SJSA1 (cell line): ENCODE measurements at places on chromosomes 4 and X.

DNA sequence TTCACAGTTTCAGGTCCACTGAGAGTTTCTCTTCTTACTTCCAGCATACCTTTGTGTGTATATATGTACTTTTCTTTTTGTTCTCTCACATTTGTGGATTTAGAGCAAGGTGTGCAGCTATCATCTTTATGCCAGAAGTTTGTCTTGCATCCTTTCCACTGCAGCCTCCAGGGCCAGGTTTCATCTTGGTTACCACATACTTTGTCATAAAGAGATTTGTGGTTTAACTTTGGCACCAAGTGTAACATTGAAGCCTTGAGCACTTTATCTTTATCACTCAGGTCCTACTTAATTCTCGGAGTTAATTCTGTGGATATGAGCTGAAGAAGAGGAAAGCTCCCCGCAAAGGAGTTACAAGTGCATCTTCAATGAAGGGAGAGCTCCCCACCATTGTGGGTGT lies 31.4 kb upstream of the VMA21 start:
- DNase-seq, result no peak

GRCh38 chrX:16573781-16574180 lies 76.2 kb upstream of the S100G start:
- DNase-seq, result peak; percentile 46

- DNase-seq, result peak; percentile 77
These were observed 32.7 kb upstream of the JADE1 start for GRCh38 chr4:128776794-128777216.

DNA sequence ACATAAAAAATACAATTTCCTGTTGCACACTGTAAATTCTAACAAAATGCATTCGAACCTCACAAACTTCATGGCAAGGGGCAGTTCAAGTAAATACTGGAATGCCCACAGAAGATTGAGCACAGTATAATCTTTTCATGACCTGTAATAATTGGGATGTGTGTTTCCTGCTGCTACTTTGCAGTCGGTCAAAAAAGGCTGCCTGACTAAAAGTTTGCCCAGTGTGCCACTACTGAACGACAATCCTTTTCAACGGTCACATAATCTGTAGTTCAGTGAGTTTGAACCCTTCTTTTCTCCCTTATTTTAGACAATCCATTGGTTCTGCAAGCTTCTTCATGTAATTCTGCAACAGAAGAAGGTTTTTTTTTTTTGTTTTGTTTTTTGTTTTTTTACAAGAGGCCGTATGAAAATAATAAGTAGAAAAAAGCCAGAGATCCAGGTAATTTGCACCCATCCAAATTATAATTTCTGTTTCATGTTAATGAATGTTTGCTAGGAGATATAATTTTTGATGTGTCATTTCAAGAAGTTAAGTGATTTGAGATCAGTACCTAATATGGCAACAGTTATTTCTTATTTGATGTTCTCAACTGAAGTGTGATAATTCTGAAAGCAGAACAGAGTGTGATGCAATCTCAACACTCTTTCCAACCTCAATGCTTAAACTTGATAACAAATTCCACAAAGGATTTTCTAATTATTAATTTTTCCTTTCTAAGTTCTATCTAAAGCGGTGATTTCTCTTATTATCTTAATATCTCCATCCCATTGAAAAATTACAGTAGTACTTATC lies 237.6 kb downstream of the FSTL5 start:
- no peak for DNase-seq

DNA sequence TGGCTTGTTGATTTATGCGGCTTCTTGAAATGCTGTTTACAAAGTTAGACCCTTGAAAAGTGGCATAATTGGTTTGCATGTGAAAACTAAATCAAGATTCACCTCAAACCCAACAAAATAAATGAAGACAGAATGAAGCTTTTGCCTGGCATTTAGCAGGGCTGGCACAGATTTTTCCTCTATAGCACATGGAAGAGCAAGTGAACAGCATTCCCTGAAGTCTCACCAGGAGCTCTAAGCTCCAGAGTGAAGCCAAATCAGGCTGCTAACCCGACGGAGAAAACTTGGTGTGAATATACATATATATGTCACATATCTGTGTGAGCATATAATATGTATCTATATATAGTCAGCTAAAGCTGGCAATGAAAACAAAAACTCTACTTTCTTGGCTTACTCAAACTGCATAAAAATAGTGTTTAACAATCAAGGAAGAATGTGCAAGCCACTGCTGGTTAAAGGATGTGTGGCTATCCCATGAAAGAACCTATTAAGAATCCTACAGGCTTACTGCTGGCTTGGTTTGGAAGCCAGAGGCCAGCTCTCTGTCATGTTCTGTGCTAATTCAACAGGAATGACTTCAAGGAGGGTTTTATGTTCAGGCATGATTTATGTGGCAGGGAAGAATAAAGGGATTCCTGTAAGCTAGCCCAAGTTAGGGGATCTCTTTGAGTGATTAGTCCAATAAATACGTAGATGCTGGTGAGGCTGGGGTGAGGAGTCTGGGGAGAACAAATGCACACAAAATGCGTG lies 69.9 kb downstream of the MFAP3L start:
- DNase-seq, result no peak

DNA sequence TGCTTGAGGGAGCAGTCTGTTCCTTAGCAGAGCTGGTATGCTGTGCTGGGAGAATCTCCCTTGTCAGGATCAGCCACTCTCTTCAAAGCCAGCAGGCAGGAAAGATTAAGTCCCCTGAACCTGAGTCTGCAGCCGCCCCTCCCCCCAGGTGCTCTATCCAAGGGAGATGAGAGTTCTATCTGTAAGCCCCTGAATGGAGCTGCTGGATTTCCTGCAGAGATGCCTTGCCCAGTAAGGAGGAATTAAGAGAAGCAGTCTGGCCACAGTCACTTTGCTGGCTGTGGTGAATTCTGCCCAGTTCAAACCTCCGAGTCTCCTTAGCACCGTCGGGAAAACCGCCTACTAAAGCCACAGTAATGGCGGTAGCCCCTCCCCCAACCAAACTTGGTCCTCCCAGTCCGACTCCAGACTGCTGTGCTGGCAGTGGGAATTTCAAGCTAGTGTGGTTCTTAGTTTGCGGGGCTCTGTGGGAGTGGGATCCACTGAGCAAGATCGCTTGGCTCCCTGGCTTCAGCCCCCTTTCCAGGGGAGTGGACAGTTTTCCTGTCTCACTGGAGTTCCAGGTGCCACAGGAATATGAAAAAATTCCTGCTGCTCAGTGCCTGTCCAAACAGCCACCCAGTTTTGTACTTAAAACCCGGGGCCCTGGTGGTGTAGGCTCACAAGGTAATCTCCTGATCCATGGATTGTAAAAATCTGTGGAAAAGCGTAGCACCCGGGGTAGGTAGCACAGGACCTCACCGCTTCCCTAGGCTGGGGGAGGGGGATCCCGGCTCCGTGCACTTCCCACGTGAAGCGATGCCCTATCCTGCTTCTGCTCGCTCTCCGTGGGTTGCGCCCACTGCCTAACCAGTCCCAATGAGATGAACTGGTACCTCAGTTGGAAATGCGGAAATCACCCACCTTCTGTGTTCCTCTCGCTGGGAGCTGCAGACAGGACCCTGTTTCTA lies 38.0 kb downstream of the RAB28 start:
- DNase-seq, result peak; percentile 5

GRCh38 chrX:29648161-29648560 lies 567.2 kb upstream of the MAGEB2 start:
- no peak for DNase-seq
